Cortex of kidney (tissue), 1 donor: ENCODE measurements at places on chromosomes 3 and 15.

DNA sequence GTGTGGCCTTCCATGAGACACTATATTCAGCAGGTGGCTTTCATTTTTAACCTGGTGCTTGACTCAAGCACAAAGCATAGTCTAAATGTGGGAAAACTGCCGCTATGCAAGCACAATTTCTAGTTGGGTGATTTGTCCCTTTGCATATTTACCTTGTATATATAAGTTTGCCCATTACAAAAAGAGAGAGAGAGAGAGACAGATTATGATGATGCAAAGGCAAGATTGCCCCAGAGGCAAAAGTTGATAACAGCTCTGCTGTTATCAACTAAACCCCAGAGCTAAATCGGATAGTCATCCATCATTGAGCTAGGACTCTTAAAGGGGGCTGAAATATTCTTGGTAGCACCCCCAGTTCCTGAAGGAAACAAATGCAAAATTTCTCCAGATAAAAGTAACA is 141.5 kb downstream of the AQP9 start:
- no peak for DNase-seq

DNA sequence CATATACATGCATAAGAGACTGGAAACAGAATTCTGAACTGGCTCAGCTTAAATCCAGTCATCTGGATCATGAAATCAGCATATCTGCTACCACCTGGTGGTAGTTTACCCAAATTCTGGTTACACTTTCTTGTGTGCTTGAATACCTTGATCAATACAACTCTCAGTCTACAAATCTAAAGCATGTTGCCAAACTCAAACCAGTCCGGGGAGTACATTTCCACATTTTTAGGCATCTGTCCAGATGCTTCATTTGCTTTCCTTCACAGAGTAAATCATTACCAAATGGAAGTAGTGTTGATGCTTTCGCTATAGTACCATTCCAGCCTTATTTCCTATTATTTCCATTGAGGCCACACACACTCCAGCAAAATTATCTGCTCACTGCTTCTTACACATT is 126.4 kb downstream of the P2RY1 start:
- DNase-seq = no peak

DNA sequence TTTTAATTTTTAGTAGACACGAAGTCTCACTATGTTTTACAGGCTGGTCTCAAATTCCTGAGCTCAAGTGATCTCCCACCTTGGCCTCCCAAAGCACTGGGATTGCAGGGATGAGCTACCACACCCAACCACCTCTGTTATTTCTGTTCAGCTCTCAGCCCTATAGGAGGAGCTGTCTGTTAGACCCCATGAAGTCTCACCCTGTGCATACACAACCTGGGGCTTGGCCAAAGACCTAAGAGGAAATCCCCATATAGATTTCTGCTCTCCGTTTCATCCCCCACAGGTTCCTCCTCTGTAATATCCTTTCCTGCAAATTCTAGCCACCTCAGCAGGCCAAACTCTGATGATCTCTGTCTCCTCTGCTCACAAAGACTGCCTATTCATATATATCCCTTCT is 56.6 kb upstream of the CTDSPL2 start:
- DNase-seq = no peak

DNA sequence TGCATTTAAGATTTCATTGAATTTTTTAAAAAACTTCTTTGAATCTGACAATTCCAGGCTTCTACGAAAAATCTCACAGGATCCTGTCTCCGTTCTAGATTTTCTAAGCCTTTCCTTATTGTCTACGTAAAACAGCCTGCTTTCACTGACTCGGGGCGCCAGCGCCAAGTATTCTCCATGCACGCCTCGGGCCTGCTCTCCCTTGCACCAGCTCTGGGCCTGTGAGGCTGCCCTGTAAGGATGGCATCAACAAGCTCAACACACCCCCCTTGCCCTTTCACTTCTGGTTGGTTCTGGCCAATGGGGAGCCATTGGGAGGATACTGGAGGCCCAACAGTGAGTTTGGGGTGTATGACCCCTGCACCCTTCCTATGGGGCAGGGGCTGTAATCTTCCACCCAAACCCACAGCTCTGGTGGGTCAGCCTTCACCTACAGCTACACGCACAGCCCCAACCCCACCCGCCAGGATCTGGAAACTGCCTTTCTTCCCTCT is 47.8 kb downstream of the SLC41A3 start:
- no peak for DNase-seq

DNA sequence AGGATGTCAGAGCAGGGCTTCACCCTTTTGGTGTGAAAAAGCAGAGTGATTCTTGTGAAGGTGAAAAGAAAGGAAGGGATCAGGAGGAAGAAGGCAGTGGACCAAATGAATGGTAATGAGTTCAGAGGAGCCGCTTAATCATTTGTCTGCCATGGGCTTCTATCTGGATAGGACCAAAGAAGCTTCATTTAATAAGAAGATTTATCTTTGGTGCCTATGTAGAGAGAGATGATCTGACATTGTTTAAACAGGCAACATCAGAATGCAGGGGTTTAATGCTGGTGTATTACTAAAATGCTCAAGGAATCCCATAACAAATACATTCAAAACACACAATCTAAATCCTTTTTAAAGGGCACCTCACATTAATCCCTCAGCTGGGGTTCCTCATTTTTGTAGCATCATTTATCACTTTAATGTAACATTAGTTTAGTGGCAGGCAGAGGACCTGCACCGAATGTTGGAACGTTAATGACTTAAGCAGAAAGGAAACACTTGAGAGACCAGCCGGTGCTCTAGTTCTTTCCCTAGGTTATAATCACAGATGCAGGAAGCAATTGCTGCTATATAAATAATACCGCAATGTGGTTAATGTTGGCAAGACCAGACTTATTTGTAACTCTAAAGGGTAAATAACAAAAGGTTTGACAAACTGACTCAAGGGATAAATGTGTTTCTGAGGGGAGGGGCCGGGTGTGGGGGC is 27.9 kb upstream of the IL1RAP start:
- no peak for DNase-seq

- no peak for DNase-seq
These were observed 50.5 kb downstream of the UBE2E1 start for GRCh38 chr3:23856286-23856685.
